Activated CD8-positive, alpha-beta memory T cell treated with anti-CD3 and anti-CD28 coated beads for 1 hour (primary cell): ENCODE measurements at places on chromosomes 3 and 15.

GRCh38 chr15:35886765-35887164 lies 340.8 kb upstream of the DPH6 start:
- no peak for DNase-seq

- no peak for DNase-seq
Measured at GRCh38 chr3:157059661-157060060, 100.3 kb downstream of the CCNL1 start.

- peak; percentile 90 for DNase-seq
Measured at GRCh38 chr15:41827880-41828806, at the start of gene JMJD7. Gene JMJD7, plus strand, starts transcription at chr15:41828092. Its CDS starts 33 bp downstream, at chr15:41828125.

DNA sequence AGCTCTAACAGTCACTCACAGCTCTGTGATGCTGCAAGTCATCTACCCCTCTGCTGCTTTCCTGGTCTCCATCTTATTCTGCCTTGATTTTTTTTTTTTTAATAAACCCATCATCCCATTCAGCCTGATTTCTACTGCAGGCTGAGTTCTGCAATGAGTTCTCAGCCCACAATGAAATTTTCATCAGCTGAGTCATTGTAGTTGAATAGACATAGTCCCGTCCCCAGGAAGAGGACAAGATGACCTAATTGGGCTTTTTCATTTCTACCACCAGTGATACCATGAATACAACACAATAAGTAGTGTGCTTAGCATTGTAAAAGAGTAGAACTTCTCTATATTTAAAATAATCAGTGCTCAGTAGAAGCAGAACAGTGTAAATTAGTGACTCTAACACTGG lies 59.3 kb downstream of the C3orf85 start:
- no peak for DNase-seq
